Activated naive CD8-positive, alpha-beta T cell treated with anti-CD3 and anti-CD28 coated beads, Interleukin-2, amount 50 U/mL, for 24 hours (primary cell): ENCODE measurements at places on chromosomes 7 and 10.

GRCh38 chr10:21720090-21720489 is 186.1 kb downstream of the MLLT10 start:
- H3K4me1 ChIP-seq, result peaks cover 22% of the 10 kb centered on the region
- DNase-seq, result no peak
- H3K27me3 ChIP-seq, result no peaks in the 10 kb centered on the region
- no peak overlapping the region for H3K4me3 ChIP-seq
- H3K36me3 ChIP-seq, result peaks cover 17% of the 10 kb centered on the region

DNA sequence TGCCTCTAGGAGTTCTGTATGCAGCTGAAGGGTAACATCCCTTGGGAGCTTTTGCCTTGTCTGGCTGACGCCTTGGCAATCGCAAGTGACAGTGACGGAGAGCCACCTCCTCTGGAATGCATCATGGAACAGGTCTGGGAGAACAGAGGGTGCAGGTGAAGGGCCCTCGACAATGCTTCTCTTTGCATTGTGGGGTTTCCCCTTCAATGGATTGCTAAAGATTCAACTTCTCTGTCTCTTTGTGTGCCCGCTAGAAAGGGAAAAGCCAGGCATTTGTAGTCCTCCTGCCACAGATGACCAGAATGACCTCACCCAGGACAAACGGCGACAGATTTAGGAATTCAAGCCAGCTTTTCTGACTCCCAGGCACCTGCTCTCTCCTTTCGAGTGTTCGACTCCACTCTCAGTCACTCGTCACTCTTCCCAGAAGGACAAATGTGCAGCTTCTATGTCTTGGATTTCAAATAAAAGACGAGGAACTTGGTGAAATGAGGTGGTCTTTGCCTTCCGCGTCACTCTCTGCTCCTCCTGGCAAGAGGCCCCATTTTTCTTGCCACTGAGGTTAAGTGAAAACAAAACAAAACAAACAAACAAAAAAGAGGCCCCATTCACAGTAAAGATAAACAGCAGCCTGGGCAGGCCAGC is 26.1 kb downstream of the IL2RA start:
- peaks cover 86% of the 10 kb centered on the region for H3K4me1 ChIP-seq
- peak; percentile 9 for DNase-seq
- peaks cover 90% of the 10 kb centered on the region for H3K36me3 ChIP-seq
- H3K27ac ChIP-seq, result peak overlapping the region; percentile 36
- no peak overlapping the region for H3K4me3 ChIP-seq

GRCh38 chr7:155722936-155723335 is 78.5 kb downstream of the RBM33 start:
- DNase-seq, result no peak
- H3K4me1 ChIP-seq, result peaks cover 28% of the 10 kb centered on the region
- no peaks in the 10 kb centered on the region for H3K27me3 ChIP-seq
- H3K27ac ChIP-seq, result no peak overlapping the region

DNA sequence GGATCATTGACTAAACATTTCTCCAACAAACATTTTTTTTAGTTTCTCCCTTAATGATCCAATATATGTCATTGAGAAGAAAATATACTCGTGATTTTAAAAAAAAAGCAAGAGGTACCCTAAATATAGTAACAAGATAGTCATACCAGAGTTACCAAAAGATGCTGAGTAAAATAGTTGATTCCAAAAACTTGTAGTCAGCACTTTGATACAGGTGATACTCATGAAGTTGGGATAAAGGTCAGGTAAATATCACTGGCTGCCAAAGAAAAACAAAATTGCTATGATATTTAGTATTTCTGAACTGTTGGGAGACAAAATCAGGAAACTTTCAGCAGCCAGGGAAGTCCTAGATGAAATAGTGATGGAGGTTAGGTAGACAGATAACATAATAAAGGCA is 225.3 kb downstream of the DYNC1I1 start:
- no peak overlapping the region for H3K27ac ChIP-seq
- no peak overlapping the region for H3K4me3 ChIP-seq
- no peaks in the 10 kb centered on the region for H3K4me1 ChIP-seq

- H3K36me3 ChIP-seq, result no peaks in the 10 kb centered on the region
- peaks cover 2% of the 10 kb centered on the region for H3K27me3 ChIP-seq
- no peak overlapping the region for H3K27ac ChIP-seq
- no peaks in the 10 kb centered on the region for H3K4me1 ChIP-seq
- no peak overlapping the region for H3K4me3 ChIP-seq
- no peak for DNase-seq
Observed at GRCh38 chr10:35913628-35914027, 271.5 kb upstream of the FZD8 start.

- no peak overlapping the region for H3K4me3 ChIP-seq
- no peak overlapping the region for H3K27ac ChIP-seq
- peaks cover 54% of the 10 kb centered on the region for H3K4me1 ChIP-seq
- no peaks in the 10 kb centered on the region for H3K27me3 ChIP-seq
Observed at GRCh38 chr7:43602256-43602655, 19.3 kb downstream of the STK17A start.

DNA sequence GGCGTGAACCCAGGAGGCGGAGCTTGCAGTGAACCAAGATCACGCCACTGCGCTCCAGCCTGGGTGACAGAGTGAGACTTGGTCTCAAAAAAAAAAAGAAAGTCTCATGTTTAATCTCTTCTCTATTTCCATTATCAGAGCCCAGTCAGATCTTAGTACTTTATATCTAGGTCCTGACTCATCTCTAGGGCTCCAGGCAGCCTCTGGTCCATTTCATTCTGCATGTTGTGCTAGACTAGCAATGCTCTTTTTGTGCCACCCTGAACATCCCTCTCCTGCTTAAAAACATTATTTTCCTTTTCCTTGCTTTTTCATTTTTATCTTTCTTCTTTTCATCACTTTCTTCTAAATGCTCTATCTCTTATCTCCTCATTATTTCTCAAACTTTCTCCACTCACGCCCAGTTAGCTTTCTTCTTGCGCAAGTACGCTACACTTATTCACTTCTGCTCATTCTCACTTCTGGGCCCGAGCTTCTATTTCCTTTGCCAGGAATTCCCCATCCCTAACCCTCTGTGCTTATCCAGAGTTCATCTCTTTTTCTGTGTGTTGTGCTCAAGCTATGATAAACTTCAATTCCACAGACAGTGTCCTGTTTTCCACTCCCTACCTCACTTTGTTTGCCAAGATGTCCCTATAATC is 63.9 kb downstream of the BTAF1 start:
- peaks cover 67% of the 10 kb centered on the region for H3K36me3 ChIP-seq
- no peak for DNase-seq
- H3K27ac ChIP-seq, result peak overlapping the region; percentile 34
- H3K4me1 ChIP-seq, result peaks cover 29% of the 10 kb centered on the region
- H3K4me3 ChIP-seq, result no peak overlapping the region

GRCh38 chr10:73941300-73941699 is 30.4 kb downstream of the PLAU start:
- no peak overlapping the region for H3K27ac ChIP-seq
- no peak overlapping the region for H3K4me3 ChIP-seq
- no peaks in the 10 kb centered on the region for H3K36me3 ChIP-seq
- DNase-seq, result no peak

DNA sequence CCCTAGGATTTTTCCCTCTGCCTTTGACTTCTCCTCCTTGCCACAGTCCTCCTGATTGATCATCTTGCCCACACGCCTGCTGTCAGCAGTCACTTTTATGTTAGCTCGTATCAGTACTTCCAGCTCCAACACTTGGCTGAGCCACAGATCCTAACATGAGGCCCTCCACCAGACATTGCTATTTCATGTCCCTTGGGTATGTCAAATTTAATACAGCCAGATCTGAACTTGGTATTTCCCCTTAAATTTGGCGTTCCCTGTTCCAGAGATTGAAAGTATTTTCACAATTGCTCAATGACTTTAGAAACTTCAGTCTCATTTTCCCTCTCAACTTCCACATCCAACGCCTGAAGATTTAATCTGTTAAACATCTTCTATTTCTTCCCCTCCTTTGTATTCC is 140.4 kb downstream of the RNLS start:
- H3K4me1 ChIP-seq, result no peaks in the 10 kb centered on the region
- H3K27ac ChIP-seq, result peak overlapping the region; percentile 30
- H3K27me3 ChIP-seq, result no peaks in the 10 kb centered on the region

GRCh38 chr7:81298951-81299666 is 380.3 kb upstream of the SEMA3C start:
- H3K4me1 ChIP-seq, result no peaks in the 10 kb centered on the region
- H3K4me3 ChIP-seq, result no peak overlapping the region
- H3K36me3 ChIP-seq, result no peaks in the 10 kb centered on the region
- H3K27me3 ChIP-seq, result no peaks in the 10 kb centered on the region
- H3K27ac ChIP-seq, result no peak overlapping the region

GRCh38 chr7:47553309-47553708 is 28.6 kb downstream of the TNS3 start:
- no peak overlapping the region for H3K27ac ChIP-seq
- H3K36me3 ChIP-seq, result no peaks in the 10 kb centered on the region
- no peaks in the 10 kb centered on the region for H3K27me3 ChIP-seq

DNA sequence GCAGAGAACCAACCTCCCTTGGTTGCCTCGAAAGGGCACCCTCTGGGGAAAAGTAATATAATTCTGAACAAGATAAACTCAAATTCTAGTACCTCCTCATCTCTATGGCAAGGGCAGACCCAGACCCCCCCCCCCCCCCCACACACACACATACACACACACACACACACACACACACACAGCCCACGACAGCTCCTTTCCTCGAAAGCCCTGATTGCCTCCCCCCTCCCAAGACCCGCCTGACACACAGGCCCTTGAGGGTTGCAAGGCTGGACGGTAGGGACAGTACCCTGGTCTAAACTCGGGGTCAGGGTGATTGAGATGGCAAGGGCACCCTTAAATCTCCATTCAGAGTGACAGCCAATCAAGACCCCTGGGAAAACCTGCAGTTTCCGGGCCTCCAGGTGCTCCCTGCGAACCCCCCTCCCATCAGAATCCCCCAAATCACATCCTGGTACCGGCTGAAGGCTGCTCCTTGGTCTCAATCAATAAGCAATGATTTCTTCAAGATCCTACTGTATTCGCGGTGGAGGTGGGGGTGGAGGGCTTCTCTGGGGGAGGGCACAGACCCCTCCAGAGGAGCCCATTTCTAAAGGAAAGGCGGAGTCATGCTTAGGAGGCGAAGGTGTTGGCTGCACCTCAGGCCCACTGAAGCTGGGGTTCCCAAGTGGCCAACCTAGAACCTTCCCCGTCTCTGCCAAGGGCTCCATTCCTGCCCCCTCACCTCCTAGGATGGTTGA is 100.7 kb downstream of the HIP1 start:
- peaks cover 7% of the 10 kb centered on the region for H3K4me1 ChIP-seq
- H3K36me3 ChIP-seq, result no peaks in the 10 kb centered on the region
- no peak for DNase-seq
- peak overlapping the region; percentile 49 for H3K4me3 ChIP-seq

DNA sequence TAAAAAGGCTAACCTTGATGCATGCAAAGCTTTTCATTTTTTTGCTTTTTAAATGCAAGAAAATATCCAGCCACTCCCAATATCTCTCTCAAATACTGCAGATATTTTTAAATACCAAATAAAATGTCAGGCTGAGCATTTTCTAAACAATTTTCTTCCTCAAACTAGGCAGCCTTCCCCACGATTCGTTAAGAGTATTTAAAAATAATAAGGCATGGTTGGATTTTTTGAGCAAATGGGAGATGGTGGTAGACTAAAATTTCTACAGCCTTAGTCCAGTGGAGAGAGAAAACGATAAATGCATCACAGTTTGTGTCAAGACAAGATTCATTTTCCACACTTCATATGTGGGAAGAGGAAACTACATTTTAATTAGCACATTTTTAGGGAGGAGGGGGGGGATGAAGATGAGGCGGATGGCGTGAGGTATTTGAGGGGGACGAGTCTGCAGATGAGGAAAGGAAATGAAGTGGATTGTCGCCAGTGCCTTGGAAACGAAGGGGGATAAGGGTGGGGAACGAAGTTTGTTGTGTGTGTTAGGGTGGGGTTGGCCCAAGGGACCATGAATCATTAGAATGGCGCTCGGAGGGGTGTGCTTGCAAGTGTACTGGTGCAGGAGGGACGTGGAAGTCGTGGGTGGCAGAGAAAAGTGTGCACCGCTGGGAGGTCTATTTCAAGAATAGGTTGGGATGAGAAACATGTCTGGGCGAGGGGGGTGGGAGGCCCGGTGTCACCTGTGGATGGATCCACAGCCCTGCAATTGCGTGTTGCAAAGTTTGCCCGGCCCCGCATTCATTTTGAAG is 1.2 kb upstream of the ADD3 start:
- H3K27me3 ChIP-seq, result no peaks in the 10 kb centered on the region
- no peak overlapping the region for H3K4me3 ChIP-seq
- peaks cover 38% of the 10 kb centered on the region for H3K4me1 ChIP-seq
- H3K27ac ChIP-seq, result no peak overlapping the region

DNA sequence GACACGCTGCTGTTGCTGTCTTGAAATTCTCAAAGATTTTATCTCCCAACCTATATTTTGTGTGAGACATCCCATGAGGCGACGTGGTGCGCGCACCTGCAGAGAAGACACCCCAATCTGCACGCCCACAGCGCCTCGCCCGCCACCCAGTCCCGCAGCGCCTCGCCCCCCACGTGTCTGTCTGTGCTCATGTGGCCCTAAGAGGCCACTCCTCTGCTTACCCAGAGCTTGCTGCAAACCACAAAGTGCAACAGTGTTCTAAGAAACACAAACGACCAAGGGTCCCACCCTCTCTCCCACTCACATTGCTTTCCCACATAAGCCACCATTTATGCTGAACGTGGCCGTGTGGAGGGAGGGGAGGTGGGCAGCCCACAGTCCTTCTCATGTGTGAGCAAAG is 287.2 kb downstream of the PTPRN2 start:
- no peaks in the 10 kb centered on the region for H3K4me1 ChIP-seq
- H3K4me3 ChIP-seq, result no peak overlapping the region
- H3K36me3 ChIP-seq, result no peaks in the 10 kb centered on the region
- H3K27ac ChIP-seq, result no peak overlapping the region
- H3K27me3 ChIP-seq, result peaks cover 2% of the 10 kb centered on the region

- H3K4me3 ChIP-seq, result no peak overlapping the region
- DNase-seq, result no peak
- peaks cover 5% of the 10 kb centered on the region for H3K36me3 ChIP-seq
- H3K27me3 ChIP-seq, result no peaks in the 10 kb centered on the region
- no peak overlapping the region for H3K27ac ChIP-seq
Observed at GRCh38 chr10:46235705-46236545, 50.9 kb upstream of the ANTXRL start.

DNA sequence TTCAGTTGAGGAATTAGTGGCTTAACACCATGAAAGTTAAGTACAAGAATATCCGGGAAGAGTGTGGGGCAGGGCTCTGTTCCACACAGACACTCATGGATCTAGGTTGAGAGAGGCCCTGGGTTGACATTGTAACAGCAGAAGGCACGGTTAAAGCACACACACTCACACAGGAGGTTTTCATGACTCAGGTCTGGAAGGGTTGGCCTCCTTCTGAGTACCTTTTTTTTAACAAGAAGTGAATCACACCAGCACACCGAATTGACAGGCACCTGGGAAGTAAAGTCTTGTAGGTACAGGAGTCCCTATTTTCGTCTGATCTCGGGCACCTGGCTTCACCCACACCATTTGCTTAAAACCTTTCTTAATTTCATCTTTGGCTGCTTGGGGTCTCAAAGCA is 509.4 kb upstream of the ADARB2 start:
- H3K4me1 ChIP-seq, result no peaks in the 10 kb centered on the region
- peaks cover 12% of the 10 kb centered on the region for H3K27me3 ChIP-seq
- no peak overlapping the region for H3K4me3 ChIP-seq

- H3K4me3 ChIP-seq, result no peak overlapping the region
- peaks cover 68% of the 10 kb centered on the region for H3K36me3 ChIP-seq
- peaks cover 77% of the 10 kb centered on the region for H3K4me1 ChIP-seq
- H3K27ac ChIP-seq, result peak overlapping the region; percentile 83
Observed at GRCh38 chr7:92691578-92691977, 101.4 kb upstream of the FAM133B start.

GRCh38 chr7:102009628-102010027 is 192.2 kb downstream of the CUX1 start:
- no peak for DNase-seq
- no peak overlapping the region for H3K27ac ChIP-seq
- H3K4me1 ChIP-seq, result no peaks in the 10 kb centered on the region
- no peaks in the 10 kb centered on the region for H3K27me3 ChIP-seq
- no peaks in the 10 kb centered on the region for H3K36me3 ChIP-seq
- no peak overlapping the region for H3K4me3 ChIP-seq
